ENCODE measurements at places on chromosomes 7 and 10.

GRCh38 chr7:51444936-51445335 is 128.3 kb upstream of the COBL start:
- DNase-seq, result no peak

DNA sequence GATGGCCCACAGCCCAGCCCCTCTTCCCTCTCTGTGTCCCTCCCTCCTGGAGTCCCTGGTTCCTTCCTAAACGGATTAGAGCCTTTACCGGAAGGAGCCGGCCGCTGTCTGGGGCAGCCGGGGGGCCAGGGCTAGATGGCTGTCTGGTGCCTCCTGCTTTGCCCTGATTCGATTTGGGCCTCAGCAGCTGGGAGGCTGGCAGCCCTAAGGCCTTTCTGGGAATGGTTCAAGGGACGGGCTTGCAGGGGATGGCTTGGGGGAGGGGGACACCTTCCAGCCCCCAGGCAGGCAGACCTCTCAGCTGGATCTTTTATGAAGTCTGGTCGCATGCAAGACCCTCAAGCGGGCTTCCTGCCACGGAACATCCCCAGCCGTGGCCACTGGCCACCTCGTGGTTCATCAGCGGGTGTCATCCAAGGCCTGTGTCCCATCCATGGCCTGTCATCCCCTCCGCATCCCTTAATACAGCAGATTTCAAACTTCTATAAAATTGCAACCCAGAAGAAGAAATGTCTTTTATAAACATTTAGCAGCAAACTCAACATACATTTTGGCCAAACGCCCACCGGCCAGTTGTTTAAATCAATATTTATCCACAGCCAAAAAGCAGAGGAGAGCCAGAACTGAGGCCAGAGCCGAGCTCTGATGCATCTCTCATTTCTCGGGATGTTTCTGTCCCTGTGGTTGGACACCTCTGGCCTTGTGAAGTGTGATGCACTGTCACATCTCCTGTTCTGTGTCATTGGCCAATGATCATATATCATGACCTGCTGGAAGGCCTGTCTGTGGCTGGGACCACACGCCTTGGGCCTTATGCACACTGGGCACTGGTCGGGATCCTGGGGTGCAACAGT is 52.0 kb downstream of the GTF2IRD1 start:
- no peak for DNase-seq

GRCh38 chr7:151853896-151854719 is 22.8 kb downstream of the PRKAG2 start:
- DNase-seq, result no peak

DNA sequence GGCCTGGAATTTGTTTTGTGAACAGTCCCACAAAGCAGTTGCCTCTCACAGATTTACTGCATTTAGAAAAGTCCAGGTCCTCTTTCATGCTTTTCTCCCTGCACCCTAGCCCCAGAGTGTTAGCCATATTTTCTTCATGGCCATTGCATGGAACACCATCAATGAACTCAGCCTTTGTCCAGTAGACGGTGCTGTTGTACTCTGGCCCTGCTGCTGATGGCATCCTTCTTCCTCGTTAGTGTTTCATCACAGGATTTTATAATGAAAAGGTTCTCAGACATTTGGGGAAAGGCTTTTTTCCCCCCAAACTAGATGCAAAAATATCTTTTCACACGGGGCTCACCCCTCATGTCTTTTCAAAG is 93.0 kb upstream of the SLC25A13 start:
- peak; percentile 41 for DNase-seq

GRCh38 chr7:95330961-95331337 is 6.6 kb upstream of the PON1 start:
- no peak for DNase-seq

DNA sequence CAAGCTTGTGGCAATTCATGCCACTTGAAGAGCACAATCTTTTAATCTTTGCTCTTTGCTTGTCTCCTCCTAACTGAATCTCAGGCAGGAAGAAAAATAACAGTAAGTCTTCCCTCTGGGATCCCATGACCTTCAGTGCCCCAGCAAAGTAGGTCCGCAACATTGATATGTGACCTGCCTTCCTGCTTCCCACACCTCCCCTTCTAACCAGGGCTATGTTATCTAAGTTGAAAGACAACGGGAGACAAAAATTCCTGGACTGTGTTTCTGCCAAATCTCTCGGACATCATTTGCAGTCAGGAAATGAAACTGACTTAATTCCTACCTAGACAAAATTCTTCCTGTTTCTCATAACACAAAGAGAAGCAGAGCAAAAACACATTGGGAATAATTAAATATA is 53.8 kb downstream of the C10orf90 start:
- DNase-seq, result no peak

DNA sequence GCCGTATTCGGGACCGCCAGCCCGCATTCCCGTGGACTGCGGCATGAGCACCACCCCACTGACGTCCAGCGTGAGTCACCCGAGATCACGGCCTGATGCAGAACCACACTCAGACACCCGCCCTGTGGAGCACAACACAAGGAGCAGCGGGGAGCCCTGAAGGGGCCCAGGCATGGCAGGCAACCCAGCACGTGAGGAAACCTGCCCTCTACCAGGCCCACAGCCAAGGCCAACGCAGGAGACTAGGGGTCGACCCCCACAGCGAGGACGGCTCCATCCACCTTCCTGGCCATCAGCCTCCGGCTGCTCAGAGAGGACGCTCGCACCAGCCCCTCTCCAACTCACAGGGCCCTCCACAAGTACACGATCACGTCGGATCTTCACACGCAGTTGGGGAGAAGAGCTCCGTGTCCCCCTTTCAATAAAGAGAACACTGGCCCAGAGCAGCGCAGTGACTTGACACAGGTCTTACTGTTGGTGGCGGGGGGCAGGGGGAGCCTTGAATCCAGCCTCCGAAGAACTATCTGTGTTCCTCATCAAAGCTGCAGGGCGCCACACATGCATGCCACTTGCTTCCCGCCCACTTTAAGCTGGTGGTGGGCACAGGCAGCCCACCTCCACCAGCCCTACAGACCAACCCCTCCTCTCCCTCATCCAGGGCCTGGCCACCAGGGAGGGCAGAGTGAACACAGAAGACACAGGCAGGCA is 22.0 kb downstream of the MAD1L1 start:
- no peak for DNase-seq

- DNase-seq, result no peak
Measured at GRCh38 chr7:9557853-9558252, 1124.4 kb downstream of the NXPH1 start.

DNA sequence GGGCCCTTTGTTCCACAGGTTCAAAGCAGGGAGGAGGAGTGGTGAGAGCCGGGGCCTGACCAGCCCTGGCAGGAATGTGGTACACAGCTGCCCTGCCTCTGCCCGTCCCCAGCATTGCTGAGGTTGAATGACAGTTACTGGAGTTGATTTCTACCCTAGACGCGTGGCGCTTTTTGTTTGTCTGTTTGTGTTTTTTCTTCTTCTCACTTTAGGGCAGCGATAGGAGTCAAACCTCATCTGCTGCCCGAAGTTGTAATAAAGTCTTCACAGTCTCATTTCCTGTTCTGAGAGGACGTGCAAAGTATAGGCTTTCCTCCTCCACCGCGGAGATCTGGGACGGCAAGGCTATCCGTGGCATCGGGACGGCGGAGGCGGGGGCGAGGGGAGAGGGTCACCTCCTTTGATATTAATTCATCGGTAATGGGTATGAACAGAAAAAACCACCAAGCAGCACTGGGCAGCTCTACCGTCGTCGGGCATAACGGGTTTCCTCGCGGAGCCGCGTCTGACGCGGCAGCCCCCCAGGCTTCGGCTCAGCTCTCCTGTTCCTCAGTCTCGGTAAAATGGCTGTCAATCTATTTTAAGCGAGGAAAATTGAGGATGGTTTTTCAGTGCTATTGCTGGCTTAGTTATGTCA is 160.8 kb downstream of the LRMDA start:
- DNase-seq, result no peak

DNA sequence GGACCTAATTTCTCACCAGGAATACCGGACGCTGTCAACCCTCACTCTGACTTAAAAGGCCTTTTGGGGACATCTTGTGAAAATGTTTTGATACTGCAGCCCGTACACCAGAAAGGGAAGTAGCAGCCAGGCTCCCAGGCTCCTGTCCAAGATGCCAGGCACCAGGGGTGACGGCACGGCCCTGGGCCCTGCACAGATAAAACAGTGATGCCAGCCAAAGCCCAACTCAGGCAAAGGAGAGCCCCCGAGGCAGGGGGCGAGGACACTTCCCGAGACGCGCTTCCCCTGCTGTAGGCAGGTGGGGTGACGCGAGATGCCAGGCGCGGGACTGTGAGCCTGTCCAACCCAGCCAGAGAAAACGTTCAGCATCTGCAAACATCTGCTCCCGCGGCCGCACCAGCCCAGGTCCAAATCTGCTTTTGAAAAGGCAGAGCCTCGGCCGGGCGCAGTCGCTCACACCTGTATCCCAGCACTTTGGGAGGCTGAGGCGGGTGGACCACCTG is 15.7 kb downstream of the ZFAND2A start:
- peak; percentile 68 for DNase-seq

DNA sequence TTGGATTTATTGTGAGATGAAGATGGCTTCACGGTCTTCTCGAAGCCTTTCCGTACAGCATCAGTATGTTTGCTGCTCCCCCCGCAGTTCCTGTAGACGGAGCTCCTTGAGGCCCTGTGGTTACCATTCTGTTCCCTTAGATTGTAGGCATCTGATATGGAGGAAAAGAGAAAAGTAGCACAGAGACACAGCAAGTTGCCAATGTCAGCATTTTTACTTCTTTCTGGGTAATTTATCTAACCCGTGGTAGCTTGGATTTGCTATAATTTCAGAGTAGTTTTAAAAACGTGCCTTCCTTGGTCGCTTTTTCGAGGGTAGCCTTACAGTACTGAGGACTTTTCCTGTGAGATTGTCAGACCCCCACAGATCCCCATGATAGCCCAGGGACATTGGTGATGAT is 37.5 kb downstream of the WDR37 start:
- no peak for DNase-seq

- peak; percentile 36 for DNase-seq
Measured at GRCh38 chr10:94279835-94280709, 82.7 kb downstream of the NOC3L start.

DNA sequence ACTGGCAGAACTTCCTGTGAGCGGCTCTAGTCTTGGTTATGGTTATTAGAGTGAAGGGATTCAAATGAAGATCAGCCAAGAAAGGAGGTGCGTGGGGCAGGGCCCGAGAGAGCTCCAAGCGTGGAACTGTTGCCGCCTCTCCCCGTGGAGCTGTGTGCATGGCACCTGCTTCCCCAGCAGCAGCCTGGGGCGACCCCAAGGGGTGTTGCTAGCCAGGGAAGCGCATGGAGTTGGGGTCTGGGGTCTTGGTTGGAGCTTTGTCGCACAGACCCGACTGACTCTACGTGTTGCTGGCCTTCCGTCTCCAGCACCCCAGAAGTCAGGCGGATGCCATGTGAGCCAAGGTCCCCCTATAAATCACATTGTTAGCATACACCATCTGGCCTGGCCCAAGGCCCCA is 61.0 kb downstream of the HTR5A start:
- no peak for DNase-seq

GRCh38 chr7:136070736-136071505 is 93.8 kb upstream of the MTPN start:
- DNase-seq, result no peak

- DNase-seq, result no peak
Measured at GRCh38 chr7:43394441-43395130, 188.3 kb upstream of the STK17A start.

GRCh38 chr10:22752272-22752889 is 38.0 kb upstream of the PIP4K2A start:
- DNase-seq, result no peak

DNA sequence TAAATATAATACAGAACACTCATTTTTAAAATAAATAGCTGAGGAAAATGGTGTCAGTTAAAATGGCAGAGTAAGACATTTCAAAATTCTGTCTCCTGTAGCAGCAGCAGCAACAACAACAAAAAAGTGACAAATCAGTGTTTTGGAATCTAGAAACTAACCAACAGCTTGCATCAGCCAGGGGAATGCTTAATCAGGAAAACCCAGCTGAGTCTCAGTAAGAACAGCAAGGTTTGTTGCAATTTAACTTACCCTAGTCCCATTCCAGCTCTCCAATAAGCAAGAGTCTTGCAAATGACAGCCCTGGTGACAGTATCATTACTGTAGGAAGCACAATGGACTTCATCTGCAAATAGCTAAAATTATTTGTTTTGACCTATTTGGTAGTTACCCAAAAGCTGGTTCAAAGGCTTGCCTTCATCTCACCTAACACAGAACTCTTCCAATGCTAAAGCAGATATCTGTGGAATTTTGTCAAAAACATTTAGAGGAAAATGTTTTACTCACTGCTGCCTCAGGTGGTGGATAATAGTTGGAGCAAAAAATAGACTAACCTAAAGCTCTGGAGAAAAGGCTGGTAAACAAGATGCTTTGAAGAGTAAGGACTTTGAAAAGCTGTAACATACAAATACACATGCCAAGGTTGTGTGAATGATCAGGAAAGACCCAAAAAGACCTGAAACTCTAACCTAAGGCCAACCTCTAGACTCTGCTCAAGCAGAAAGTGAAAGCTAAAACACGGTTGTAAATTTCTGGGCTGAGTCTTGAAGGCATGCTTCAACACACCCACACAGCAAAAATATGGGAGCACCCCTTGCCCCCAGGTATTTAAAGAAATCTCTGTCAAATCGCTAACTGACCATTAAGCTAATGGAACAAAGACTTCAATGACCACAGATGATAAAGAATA is 9.9 kb upstream of the ARHGAP22 start:
- no peak for DNase-seq

DNA sequence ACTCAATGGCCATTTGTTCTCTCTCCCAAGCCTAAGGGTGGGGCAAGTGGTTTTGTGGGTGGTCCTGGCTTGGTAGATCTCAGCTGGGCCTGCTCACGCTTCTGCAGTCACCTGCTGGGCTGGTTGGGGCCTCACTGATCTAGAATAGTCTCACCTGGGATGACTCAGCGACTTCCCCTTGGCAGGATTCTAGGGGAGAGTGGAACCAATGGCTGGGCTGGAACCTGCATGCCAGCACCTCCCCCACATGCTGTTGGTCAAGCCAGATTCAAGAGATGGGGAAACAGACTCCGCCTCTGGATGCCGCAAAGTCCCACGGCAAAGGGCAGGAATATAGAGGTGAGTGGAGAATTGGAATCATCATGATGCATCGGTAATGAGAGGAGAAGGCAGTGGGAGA is 292.9 kb upstream of the NPVF start:
- DNase-seq, result no peak

GRCh38 chr7:95581467-95581866 is 14.8 kb downstream of the PDK4 start:
- no peak for DNase-seq

GRCh38 chr7:405489-406211 is 114.0 kb downstream of the PDGFA start:
- DNase-seq, result no peak

DNA sequence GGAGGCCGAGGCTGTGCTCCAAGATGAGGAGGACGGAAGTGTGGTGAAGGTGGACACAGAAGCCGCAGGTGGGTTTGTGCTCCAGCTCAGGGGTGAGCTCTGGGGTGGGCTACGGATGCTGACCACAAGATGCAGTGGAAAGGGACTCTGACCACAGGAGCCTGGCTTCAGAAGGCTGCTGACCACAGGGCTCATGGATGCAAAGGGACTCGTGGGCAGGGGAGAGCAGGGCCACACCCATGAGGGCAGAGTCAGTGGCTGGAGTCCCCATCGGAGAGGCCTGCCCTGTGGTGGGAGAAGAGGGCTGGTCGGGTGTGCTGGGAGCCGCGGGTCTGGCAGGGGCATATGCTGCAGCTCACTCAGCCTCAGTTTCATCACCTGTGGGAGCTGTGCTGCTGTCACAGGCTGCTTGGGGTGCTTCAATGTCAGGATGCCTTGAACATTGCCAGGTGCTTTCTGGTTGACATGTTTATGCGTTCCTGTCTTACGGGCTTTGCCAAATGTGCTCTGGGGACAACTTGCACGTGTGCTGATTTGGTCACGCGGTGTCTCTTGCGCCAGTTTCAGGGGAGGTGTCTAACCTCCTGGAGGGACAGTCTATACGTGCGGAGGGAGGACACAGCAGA is 13.7 kb downstream of the SCART1 start:
- no peak for DNase-seq

GRCh38 chr7:138282997-138283396 is 177.1 kb upstream of the TRIM24 start:
- no peak for DNase-seq
